ENCODE measurements at places on chromosomes 4 and X. TPM values are rescaled to one million over a fixed set of nuclear protein-coding genes. Genes with fewer than 3 reads are reported as not detected.

FGD1 gene
- total RNA-seq: 3.0 TPM

NRK gene
- total RNA-seq: 2.1 TPM

PNMA5 gene
- total RNA-seq: not detected

SMS gene
- total RNA-seq: 122 TPM

TMSB15C gene
- total RNA-seq: 3.3 TPM

CCKAR gene
- 0.57 TPM for total RNA-seq

CABS1 gene
- not detected for total RNA-seq

IL2 gene
- total RNA-seq: not detected

EFHC2 gene
- 0.28 TPM for total RNA-seq

CT45A10 gene
- not detected for total RNA-seq

ATOH1 gene
- not detected for total RNA-seq

C4orf36 gene
- 0.28 TPM for total RNA-seq

NR3C2 gene
- total RNA-seq: 1.00 TPM

PABPC5 gene
- total RNA-seq: 1.1 TPM

CT45A5 gene
- not detected for total RNA-seq

RRH gene
- 0.09 TPM for total RNA-seq

ALAS2 gene
- not detected for total RNA-seq

PNMA6A gene
- total RNA-seq: 1.6 TPM

ESX1 gene
- not detected for total RNA-seq

GABRB1 gene
- 0.18 TPM for total RNA-seq

SULT1B1 gene
- total RNA-seq: under 0.01 TPM

MAGEC3 gene
- total RNA-seq: not detected

CITED1 gene
- not detected for total RNA-seq

FHDC1 gene
- 0.18 TPM for total RNA-seq

S100P gene
- 0.18 TPM for total RNA-seq

ZCCHC13 gene
- total RNA-seq: not detected

UBA6 gene
- total RNA-seq: 60.7 TPM

GAB3 gene
- 5.0 TPM for total RNA-seq

EVC2 gene
- total RNA-seq: 12.9 TPM

TCEAL7 gene
- total RNA-seq: 37.3 TPM

SPOCK3 gene
- 0.43 TPM for total RNA-seq

PABPC1L2B gene
- not detected for total RNA-seq

CXXC4 gene
- 0.09 TPM for total RNA-seq
